ENCODE measurements at places on chromosomes 4 and X. TPM values are rescaled to one million over a fixed set of nuclear protein-coding genes. Genes with fewer than 3 reads are reported as not detected.

The UGT2B17 gene
- not detected for polyA plus RNA-seq

The GPRASP2 gene
- 37.5 TPM for polyA plus RNA-seq

The ADRA2C gene
- 14.2 TPM for polyA plus RNA-seq

The PRSS12 gene
- polyA plus RNA-seq = 8.9 TPM

The FAAH2 gene
- 15.4 TPM for polyA plus RNA-seq

The MAGED4 gene
- polyA plus RNA-seq = 40.1 TPM

The ARSJ gene
- 19.2 TPM for polyA plus RNA-seq

The TRAPPC2 gene
- 19.8 TPM for polyA plus RNA-seq

The GPR82 gene
- polyA plus RNA-seq = 0.21 TPM

The UGT2B15 gene
- polyA plus RNA-seq = 0.07 TPM

The MAGEA1 gene
- polyA plus RNA-seq = not detected

The VSIG1 gene
- polyA plus RNA-seq = 0.70 TPM

The GAGE12H gene
- not detected for polyA plus RNA-seq

The RNF175 gene
- 4.4 TPM for polyA plus RNA-seq

The PAK3 gene
- polyA plus RNA-seq = 6.1 TPM

The GUCY1A1 gene
- 71.0 TPM for polyA plus RNA-seq

The BMP3 gene
- 14.8 TPM for polyA plus RNA-seq

The PRKG2 gene
- polyA plus RNA-seq = 1.6 TPM

The NLRP2B gene
- 0.07 TPM for polyA plus RNA-seq

The RXFP1 gene
- 0.21 TPM for polyA plus RNA-seq

The FAM90A26 gene
- not detected for polyA plus RNA-seq

The FOXR2 gene
- not detected for polyA plus RNA-seq

The MAPK10 gene
- polyA plus RNA-seq = 80.2 TPM

The CXCL13 gene
- 0.56 TPM for polyA plus RNA-seq

The BANK1 gene
- 2.9 TPM for polyA plus RNA-seq

The ADH4 gene
- polyA plus RNA-seq = 0.99 TPM

The TTC29 gene
- 1.2 TPM for polyA plus RNA-seq

The VCX gene
- not detected for polyA plus RNA-seq

The MSL3 gene
- 41.7 TPM for polyA plus RNA-seq

The STPG2 gene
- polyA plus RNA-seq = 0.77 TPM

The FAM9B gene
- polyA plus RNA-seq = 0.32 TPM

The NUDT10 gene
- polyA plus RNA-seq = 7.6 TPM

The CLGN gene
- polyA plus RNA-seq = 3.4 TPM

The TRIM61 gene
- 3.7 TPM for polyA plus RNA-seq

The CYLC1 gene
- polyA plus RNA-seq = not detected
